ENCODE measurements at places on chromosomes 4 and X.
A peak's percentile ranks its signal among the peaks of the same experiment; 100 is the strongest.

DNA sequence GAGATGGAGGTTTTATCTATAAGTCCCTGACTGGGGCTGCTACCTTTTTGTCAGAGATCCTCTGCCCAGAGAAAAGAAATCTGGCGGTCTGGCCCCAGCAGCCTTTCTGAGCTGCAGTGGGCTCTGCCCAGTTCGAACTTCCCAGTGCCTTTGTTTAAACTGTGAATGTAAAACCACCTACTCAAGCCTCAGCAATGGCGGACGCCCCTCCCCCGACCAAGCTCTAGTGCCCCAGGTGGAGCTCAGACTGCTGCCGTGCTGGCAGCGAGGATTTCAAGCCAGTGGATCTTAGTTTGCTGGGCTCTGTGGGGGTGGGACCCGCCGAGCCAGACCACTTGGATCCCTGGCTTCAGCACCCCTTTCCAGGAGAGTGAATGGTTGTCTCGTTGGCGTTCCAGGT, 121.8 kb downstream of the TSPAN5 start:
- no peaks in the 10 kb centered on the region for H3K27me3 ChIP-seq
- no peaks in the 10 kb centered on the region for H3K4me1 ChIP-seq
- DNase-seq, result no peak
- no peak overlapping the region for H3K4me3 ChIP-seq

DNA sequence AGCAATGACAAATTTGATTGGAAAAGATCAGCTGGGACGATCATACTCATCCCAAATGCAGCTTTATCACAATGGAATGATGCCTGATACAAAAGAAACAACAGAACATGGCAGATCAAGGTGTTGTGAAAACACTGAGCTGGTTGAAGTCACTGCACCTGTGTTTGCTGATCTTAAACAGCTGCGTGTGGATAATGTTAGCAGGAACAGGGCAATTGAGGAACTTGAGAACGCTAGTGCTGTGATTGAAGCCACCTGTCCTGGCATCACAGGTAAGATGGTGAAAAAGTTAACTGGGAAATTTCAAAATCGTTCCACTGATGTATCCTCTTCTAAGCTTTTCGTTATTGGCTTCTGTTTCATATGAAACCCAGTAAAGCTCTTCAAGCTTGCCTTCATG, 27.4 kb upstream of the SOD3 start:
- no peaks in the 10 kb centered on the region for H3K4me1 ChIP-seq
- H3K36me3 ChIP-seq, result no peaks in the 10 kb centered on the region
- no peaks in the 10 kb centered on the region for H3K27me3 ChIP-seq
- no peak for DNase-seq
- no peak overlapping the region for H3K27ac ChIP-seq

- no peaks in the 10 kb centered on the region for H3K36me3 ChIP-seq
- no peaks in the 10 kb centered on the region for H3K4me1 ChIP-seq
- no peak overlapping the region for H3K4me3 ChIP-seq
- DNase-seq, result no peak
- no peak overlapping the region for H3K27ac ChIP-seq
- no peaks in the 10 kb centered on the region for H3K27me3 ChIP-seq
These were observed 28.5 kb downstream of the SASH3 start for GRCh38 chrX:129808158-129808828.

- DNase-seq, result no peak
- no peak overlapping the region for H3K4me3 ChIP-seq
- no peak overlapping the region for H3K27ac ChIP-seq
- H3K36me3 ChIP-seq, result no peaks in the 10 kb centered on the region
These were observed 248.9 kb downstream of the BCOR start for GRCh38 chrX:39848900-39849299.

GRCh38 chr4:176607807-176608206, 184.9 kb downstream of the VEGFC start:
- H3K27me3 ChIP-seq, result no peaks in the 10 kb centered on the region
- no peak for DNase-seq
- H3K4me1 ChIP-seq, result no peaks in the 10 kb centered on the region
- H3K4me3 ChIP-seq, result no peak overlapping the region
- no peaks in the 10 kb centered on the region for H3K36me3 ChIP-seq

DNA sequence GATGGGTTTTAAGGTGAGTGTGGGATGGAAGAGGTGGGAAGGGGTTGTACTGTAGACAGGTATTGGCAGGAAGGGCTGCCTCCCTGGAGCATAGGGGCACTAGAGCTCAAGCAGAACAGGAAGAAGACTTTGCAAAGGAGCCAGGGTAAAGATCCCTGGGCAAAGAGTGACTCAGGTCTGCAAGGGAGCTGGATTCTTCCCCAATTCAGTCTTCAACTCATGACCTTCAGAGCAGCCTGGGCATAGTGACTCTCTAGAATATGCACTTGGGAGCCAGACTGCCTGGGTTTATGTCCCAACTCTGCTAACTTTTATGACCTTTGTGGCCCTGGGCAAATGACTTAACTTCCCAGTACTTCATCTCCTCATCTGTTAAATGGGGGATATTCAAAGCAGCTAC, 4.0 kb downstream of the LONRF3 start:
- no peak for DNase-seq
- no peaks in the 10 kb centered on the region for H3K36me3 ChIP-seq
- H3K27me3 ChIP-seq, result no peaks in the 10 kb centered on the region
- no peak overlapping the region for H3K4me3 ChIP-seq
- no peak overlapping the region for H3K27ac ChIP-seq

- no peak for DNase-seq
- H3K27me3 ChIP-seq, result no peaks in the 10 kb centered on the region
- no peak overlapping the region for H3K4me3 ChIP-seq
These were observed 41.9 kb downstream of the AMOT start for GRCh38 chrX:112798736-112799135.

GRCh38 chr4:185925910-185926360, 113.9 kb upstream of the SORBS2 start:
- no peak overlapping the region for H3K27ac ChIP-seq
- no peaks in the 10 kb centered on the region for H3K4me1 ChIP-seq
- H3K4me3 ChIP-seq, result no peak overlapping the region
- no peaks in the 10 kb centered on the region for H3K36me3 ChIP-seq
- no peaks in the 10 kb centered on the region for H3K27me3 ChIP-seq

DNA sequence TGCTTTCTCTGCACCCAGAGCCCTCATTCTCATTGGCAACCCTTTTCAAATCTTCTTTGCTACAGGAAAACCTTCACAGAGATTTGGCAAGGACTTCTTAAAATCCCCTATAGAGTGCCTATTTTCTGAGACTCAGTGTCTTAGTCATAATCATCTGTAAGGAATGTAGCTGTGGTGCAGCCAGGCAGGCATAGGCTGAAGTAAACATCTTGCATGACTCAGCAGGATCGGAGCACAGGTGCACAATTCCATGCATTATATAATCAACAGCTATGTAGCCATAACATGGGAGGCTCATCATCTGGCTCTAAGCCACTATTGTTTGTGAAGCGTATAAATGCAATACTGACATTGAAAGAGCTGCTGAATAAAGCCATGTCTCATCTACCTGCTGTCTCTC, 368.8 kb downstream of the MAGEE1 start:
- no peaks in the 10 kb centered on the region for H3K36me3 ChIP-seq
- no peaks in the 10 kb centered on the region for H3K4me1 ChIP-seq
- DNase-seq, result no peak
- no peaks in the 10 kb centered on the region for H3K27me3 ChIP-seq
- H3K4me3 ChIP-seq, result no peak overlapping the region

DNA sequence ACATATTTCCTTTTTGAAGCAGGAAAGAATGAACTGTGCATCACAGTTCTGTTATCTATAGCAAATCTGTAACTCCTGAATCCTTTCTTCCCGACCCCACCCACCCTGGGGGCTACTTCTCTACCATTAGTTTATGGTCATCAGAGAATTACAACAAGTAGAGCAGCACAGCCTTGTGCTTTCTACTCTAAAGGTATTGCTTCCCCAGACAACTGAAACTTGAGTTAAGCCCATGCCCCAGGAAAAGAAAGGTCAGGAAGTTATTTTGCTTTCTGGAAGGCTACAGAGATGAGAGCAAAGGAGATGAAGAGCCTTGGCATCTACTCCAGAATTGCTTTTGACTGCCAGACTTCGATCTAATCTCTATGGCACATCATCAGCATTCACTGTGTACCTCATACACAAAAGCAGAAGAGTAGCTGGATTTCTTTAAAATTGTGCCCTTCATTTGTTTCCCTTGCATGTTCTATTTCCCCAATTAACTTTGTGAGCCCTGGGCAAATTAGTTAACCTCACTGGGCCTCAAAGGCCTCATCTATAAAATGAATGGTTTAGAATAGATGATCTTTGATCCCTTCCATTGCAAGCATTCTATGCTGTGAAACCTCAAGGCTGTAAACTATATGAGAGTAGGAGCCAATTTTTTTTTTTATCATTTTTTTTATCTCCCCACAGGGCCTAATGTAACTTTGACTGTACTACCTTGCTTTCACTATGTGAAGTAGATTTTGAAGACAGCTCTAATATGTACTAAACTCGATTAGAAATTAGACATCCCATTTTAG, 595.6 kb downstream of the RPA4 start:
- no peak overlapping the region for H3K27ac ChIP-seq
- H3K4me1 ChIP-seq, result no peaks in the 10 kb centered on the region
- no peaks in the 10 kb centered on the region for H3K36me3 ChIP-seq
- no peaks in the 10 kb centered on the region for H3K27me3 ChIP-seq

GRCh38 chr4:70788733-70789132, 51.0 kb downstream of the GRSF1 start:
- DNase-seq, result no peak
- H3K27ac ChIP-seq, result no peak overlapping the region
- no peaks in the 10 kb centered on the region for H3K4me1 ChIP-seq
- H3K27me3 ChIP-seq, result no peaks in the 10 kb centered on the region
- no peak overlapping the region for H3K4me3 ChIP-seq
- peaks cover 2% of the 10 kb centered on the region for H3K36me3 ChIP-seq

GRCh38 chr4:76322236-76322635, 15.7 kb downstream of the STBD1 start:
- H3K4me3 ChIP-seq, result no peak overlapping the region
- DNase-seq, result no peak
- no peak overlapping the region for H3K27ac ChIP-seq
- no peaks in the 10 kb centered on the region for H3K36me3 ChIP-seq
- H3K4me1 ChIP-seq, result no peaks in the 10 kb centered on the region

GRCh38 chr4:17082186-17082585, 183.7 kb upstream of the LDB2 start:
- no peaks in the 10 kb centered on the region for H3K36me3 ChIP-seq
- no peaks in the 10 kb centered on the region for H3K4me1 ChIP-seq
- H3K4me3 ChIP-seq, result no peak overlapping the region
- no peak overlapping the region for H3K27ac ChIP-seq
- DNase-seq, result no peak

DNA sequence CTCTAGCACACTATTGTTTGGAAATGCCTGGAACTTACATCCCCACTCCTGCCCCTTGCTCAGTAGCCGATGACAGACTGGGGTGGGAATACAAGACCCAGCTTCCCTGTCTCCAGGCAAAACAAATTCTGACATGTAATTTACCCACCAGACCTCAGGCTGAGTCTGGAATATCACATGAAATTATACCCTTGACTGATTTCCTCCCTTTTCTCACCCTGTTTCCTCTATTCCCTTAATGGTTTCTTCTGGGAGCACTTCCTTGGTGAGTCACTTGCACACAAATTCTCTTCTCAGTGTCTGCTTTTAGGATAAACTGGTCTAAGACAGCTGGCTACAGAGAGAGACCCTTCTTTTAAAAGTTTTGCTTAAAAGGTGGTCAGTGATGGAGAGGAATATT, 65.8 kb upstream of the DIPK2B start:
- H3K36me3 ChIP-seq, result no peaks in the 10 kb centered on the region
- no peaks in the 10 kb centered on the region for H3K27me3 ChIP-seq
- no peak overlapping the region for H3K4me3 ChIP-seq

GRCh38 chr4:117491516-117491915, 406.1 kb upstream of the TRAM1L1 start:
- no peaks in the 10 kb centered on the region for H3K4me1 ChIP-seq
- no peaks in the 10 kb centered on the region for H3K36me3 ChIP-seq
- DNase-seq, result no peak
- no peak overlapping the region for H3K4me3 ChIP-seq
- no peak overlapping the region for H3K27ac ChIP-seq

- H3K27me3 ChIP-seq, result peaks cover 14% of the 10 kb centered on the region
- H3K4me3 ChIP-seq, result no peak within 1 kb of the TSS
- no peaks in the 10 kb centered on the region for H3K36me3 ChIP-seq
- H3K4me1 ChIP-seq, result no peaks in the 10 kb centered on the region
These were observed at the start of gene HTRA3 for GRCh38 chr4:8269535-8270417. Gene HTRA3, plus strand, starts transcription at chr4:8269754. Its CDS starts 215 bp downstream, at chr4:8269969.

GRCh38 chr4:158722291-158722916, 792 bp downstream of the PPID start:
- no peak for DNase-seq
- peaks cover 27% of the 10 kb centered on the region for H3K36me3 ChIP-seq
- peaks cover 6% of the 10 kb centered on the region for H3K4me1 ChIP-seq
- no peaks in the 10 kb centered on the region for H3K27me3 ChIP-seq
- peak overlapping the region; percentile 93 for H3K27ac ChIP-seq

DNA sequence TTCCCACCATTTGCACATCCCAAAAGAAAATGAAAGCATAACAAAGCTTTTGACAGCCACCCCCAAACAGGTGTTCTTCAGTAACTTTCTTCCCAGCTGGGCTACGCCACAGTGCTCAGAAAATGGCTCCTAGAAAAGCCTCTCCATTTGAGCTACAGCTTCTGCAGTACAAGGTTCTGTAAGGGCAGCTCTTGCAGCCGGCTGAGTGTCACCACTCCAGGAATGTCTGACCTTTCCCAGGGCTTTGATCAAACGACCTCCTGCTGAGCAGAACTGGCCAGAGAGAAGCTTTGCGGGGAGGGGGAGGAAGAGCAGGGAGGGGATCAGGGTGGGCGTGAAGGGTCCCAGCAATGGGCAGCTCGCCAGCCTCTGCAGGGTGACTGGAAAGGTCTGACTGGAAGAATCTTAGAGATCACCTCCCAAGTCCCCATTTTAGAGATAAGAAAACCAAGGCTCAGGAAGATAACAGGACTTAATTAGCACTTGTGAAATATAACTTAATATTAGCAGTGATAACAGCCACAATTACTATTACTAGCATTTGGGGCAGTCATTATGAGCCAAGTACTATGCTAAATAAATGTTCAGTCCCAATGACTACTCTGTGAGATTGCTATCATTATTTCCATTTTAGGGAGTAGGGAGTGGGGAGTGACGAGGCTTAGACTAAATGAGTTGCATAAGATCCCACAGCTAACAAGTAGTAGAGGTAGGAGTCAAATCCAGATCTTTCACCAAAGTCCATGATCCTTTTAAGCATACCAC, 51.1 kb downstream of the LEF1 start:
- H3K27ac ChIP-seq, result peak overlapping the region; percentile 68
- peaks cover 59% of the 10 kb centered on the region for H3K4me1 ChIP-seq
- H3K4me3 ChIP-seq, result no peak overlapping the region
- DNase-seq, result no peak
- H3K27me3 ChIP-seq, result no peaks in the 10 kb centered on the region

- H3K36me3 ChIP-seq, result no peaks in the 10 kb centered on the region
- no peaks in the 10 kb centered on the region for H3K4me1 ChIP-seq
- H3K27me3 ChIP-seq, result no peaks in the 10 kb centered on the region
- DNase-seq, result no peak
- H3K27ac ChIP-seq, result no peak overlapping the region
These were observed 14.6 kb downstream of the ADGRL3 start for GRCh38 chr4:61214680-61215079.

Data from effector memory CD4-positive, alpha-beta T cell (primary cell).